ENCODE measurements at places on chromosomes 16 and 17.

DNA sequence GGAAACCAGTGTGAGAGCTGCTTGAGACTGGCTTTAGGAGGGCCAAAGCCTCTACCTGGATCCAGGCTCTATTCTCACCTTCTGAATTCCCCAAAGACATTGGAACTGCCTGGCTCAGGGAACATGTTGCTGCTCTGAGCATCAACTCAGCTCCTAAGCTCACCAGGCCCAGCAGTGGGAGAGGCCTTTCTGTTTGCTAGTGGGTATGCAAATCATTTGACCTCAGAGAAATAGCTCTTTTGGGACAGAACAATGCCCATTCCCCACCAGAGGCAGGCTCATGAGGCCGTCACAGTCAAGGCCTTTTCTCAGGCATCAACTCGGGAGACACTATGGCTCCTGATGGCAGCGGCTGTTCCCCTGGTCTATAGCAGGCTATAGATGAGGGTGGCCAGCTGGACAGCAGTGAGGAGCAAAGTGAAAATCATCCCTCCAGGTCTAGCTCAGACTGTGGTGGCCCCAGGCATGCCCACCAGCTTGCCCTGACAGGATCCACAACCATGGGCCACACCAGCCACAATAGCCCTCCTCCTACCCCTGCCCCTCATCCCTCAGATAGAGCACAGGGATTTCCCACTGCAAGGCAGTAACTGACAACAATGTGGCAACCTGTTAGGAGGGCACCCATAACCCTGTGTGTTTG, 30.4 kb upstream of the GFOD2 start:
- no peak for DNase-seq

GRCh38 chr16:84484579-84485254, 19.7 kb downstream of the MEAK7 start:
- no peak for DNase-seq

DNA sequence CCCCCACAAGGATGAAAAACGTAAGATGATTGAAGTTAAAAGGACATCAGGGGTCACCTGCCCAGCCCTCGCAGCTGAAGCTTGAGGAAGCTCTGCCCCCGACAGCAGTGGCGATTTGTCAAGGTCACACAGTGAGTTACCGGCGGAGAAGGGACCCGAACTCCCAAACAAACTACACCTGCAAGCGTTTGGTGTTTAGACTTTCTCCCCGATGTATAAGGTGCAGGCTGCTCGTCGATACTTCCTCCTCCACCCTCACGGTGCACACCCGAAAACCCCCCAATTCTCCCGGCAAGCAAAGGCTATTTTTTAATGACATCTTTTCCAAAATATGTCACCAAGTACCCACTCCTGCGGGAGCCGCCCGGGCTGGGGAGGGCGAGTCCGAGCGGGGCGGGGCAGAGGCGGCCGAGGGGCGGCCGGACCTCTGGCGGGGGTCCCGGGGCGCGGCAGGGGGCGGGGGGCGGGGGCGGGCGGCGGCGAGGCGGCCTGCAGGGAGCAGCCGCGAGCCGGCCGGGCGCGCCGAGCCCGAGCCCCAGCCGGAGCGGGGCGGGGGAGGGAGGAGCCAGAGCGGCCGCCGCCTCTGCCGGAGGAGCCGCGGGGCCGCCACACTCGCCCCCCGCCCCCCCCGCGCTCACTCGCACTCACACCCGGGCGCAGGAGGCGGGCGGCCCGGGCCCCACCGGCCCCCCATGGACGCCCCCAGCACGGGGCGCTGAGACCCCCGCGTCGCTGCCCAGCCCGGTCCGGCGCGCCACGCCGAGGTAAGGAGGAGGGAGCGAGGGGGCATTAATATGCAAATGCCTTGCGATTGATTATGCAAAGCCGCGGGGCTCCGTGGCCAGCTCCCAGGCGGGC, at the start of gene THRA:
TSS of gene THRA (plus strand) at position 637 of the 858 bp plus-strand sequence. CDS start 11,524 bp downstream, outside the sequence.
- DNase-seq = peak; percentile 55

DNA sequence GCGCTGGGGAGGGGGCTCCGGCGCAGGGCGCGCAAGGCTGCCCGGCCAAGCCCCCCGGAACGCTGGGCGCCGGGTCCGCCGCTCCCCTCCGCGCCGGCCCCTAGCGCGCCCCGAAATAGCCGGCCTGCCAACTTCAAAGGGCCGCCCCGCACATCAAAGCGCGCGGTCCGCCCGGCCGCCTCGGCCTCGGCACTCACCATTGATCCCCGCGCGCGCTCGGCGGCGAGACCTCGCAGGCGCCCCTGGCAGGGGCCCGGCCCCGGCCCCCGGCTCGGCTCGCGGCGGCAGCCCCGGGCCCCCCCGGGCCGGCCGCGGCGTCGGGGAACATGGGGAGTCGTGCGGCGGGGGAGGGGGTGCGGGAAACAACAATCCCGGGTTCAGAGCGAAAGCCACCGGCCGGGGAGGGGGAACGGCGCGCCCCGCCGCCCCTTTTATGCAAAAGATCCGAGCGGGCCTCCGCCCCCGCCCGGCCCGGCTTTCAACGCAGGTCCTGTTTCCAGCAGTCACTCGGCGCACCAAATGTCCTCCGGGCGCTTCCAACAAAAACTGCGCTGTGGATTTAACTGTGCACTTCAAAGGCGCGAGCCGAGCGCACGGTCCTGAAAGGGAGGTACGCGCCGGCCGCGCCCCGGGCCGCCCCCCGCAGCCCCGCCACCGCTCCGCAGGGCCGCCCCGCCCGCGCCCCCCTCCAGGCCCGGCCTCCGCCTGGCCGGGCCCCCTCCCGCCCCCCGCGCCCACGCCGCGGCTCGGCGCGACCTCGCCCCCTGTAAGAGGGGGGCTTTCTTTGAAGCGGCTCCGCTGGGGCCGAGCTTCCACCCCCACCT, 608 bp downstream of the AXIN2 start:
- DNase-seq = peak; percentile 74

DNA sequence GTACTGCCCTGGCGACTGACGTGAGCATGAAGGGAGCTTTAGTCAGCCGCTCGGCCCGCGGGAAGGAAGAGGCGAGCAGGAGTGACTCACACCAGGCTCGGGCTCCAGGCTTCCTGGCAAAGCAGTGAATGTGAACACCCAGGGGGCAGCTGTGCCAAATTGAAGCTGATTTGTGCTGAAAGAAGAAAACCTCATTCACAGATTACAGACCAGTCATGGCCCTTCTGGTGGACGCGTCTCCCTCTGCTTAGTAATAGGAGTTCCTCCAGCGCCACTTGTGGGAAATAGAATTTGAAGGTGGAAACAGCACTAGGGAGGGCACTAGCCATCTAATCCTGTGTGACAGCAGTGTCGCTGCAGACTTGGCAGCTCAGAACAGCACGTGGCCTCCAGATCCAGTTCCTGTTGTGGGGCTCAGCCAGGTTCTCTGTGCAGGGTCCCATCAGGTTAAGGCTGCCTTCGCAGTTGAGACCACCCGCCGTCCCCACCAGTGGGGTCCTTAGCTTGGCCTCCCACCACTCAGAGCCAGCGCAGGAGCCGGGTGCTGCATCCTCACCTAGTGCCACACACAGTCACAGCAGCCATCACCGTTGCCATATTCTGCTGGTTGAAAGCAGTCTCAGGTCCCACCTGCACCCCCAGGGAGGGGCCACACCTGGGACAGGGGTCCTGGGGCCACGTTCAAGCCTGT, 164.5 kb upstream of the CHMP6 start:
- no peak for DNase-seq

- no peak for DNase-seq
Observed at GRCh38 chr17:33797181-33797580, 457.9 kb upstream of the CCL2 start.

GRCh38 chr17:63955791-63956190, 16.9 kb downstream of the SCN4A start:
- no peak for DNase-seq

DNA sequence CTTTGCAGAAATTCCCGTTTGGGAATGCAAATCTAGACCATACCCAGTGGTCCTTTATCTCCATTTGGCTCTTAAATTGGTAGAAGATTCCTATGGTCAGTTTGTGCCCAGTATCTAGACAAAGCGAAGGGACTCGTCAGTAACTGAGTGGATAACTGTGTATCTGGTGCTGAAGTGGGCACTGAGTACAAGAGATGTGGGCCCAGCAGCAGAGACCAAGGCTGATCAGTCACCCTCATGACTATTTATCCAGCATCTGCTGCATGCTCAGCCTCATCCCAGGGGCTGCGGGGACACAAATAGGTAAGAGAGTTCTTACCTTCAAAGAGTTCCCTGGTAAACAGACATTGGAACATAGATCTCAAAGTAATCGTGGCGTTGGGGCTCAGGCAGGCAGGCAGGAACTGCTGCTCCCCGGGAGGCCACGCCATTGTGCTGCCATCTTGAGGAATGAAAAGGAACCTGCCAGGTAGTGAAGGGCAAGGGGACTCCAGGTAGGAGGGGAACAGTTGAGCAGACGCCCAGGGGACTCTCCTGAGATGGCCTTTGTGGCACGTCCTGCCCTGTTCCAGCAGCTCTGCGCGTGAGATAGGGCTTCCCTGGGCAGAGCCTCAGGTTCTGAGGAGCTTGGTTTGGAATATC, 10.3 kb downstream of the NT5M start:
- peak; percentile 82 for DNase-seq

DNA sequence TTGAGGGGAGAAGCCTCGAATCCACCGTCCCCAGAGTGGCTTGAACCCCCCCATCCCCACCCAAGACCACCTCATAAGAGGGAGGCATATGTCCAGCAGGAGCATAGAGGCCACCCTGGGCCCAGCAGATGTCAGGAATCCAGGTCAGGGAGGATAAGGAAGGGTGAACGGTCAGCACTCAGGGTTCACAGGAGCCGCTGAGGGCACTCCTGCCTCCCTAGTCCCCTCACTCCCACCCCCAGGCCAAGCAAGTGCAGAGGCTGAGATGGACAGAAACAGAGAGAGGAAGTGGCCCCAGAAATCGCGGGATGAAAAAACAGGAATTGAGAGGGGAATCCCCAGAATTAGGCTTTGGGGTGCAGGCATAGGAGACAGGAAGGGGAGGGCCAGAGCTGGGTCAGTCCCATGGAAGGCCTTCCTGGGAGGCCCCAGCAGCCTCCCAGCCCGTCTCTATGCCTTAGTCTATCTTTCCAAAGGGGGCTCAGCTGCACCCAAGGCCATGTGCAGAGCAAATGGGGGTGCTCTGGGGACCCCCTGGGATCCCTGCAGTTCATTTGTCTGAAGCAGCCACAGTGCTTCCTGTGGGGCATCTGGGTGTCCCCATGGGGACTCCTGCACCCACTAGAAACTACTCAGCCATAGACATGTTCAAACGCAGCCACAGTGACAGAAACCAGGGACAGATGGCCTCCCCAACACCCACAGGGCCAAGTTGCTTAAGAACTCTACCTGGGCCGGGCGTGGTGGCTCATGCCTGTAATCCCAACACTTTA, 1.7 kb downstream of the CMTM3 start:
- no peak for DNase-seq

GRCh38 chr16:35714665-35715064, 2255.3 kb downstream of the TP53TG3F start:
- DNase-seq = no peak

GRCh38 chr17:48909783-48910182, 1.6 kb downstream of the UBE2Z start:
- DNase-seq = no peak

- no peak for DNase-seq
Observed at GRCh38 chr17:61392679-61393078, 7.0 kb upstream of the TBX2 start.

- DNase-seq = no peak
Observed at GRCh38 chr17:59631276-59631675, 11.6 kb downstream of the CLTC start.

DNA sequence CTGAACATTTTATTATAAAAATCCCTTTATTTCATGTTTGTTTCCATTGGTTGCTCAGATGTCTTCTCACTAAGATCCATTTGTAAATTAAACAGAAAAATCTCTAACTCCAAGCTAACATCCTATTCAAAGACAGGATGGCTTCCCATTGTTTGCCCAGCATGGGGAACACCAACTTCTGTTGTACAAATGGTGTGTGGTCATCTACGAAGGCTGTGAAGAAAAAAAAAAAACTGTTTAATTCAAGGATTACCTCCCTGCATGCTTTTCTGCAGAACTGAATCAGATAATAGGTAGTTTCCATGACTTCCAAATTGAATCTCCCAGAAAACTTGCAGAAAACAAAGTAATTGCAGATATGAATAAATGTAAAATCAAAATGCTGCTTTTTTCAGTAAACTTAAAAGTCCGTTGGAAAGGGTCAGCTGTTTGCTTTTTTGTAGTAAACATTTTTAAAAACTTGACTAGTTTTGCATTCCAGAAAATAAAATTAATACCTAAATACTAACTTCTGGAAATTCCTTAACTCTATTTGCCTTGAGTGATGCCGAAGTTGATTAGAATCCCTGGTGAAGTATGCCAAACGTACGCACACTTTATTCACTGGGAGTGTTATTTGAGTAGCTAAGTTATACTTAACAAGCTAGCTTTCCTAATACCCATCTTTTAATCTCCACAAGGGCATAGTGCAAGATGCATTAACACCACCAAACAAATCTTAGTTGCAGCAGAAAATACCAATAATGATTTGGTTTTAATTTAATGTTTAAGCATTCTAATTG, 7.7 kb downstream of the SALL1 start:
- DNase-seq = no peak

- DNase-seq = no peak
Observed at GRCh38 chr17:42212382-42212781, 18.1 kb upstream of the GHDC start.

DNA sequence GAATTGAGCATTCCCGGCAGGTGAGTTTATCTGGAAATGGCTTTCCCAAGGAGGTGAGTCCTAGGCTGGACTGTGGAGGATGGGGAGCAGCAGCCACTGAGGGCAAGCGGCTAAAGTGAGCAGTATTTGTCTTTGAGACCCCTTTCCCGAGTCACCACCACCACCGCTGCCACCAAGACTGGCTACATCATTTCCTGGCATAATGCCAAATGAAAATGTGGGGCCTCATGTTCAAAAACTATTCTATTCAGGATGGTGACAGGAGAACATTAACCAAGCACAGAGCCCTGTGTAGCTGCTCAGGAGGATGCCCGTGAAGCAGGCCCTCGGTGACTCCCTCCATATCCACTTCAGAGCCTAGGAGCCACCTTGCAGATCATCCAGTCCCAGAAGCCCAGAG, 46.0 kb downstream of the NOG start:
- no peak for DNase-seq

GRCh38 chr17:36858119-36859002, 78.9 kb upstream of the LHX1 start:
- DNase-seq = no peak

DNA sequence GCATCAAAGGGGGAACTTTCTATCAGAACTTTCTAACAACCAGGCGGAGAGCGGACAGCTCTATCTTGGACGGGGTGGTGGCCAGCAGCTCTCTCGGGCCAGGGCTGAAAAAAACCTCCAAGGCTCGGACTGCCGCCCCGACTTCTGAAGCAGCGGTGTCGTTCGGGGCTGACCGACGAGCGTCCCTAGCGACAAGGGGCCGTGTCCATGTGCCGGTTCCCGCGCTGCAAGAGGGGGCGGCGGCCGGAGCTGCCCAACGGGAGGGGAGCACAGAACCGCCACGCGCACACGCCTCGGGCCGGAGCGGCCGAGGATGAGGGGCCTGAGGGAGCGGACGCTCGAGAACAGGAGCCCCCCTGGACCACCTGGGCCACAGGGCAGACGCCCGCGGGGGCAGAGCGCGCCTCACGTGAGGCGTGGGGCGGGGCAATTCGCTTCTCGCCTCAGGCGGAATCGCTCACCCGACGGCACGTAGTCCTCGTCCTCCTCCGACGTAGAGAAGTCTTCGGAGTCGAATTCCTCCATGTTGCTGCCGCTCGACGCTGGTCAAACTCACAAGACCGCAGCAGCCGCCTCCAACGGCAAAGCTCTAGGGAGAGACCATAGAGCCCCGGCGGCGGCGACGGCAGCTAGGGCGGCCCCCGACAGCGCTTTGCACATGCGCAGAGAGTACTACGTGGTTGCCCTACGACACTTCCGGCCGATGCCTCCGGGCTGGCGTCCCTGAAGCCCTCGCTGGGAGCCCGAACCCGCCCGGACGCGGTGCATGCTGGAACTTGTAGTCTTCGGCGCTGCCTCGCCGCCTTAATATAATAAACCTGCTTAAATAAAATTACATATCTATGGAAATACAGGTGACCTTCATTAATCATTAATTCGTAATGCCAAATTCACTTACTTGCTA, at the start of gene CFDP1:
TSS of gene CFDP1 (minus strand) at position 676 of the 904 bp plus-strand sequence. CDS start at position 525, 151 bp downstream.
- DNase-seq = peak; percentile 95
